Activated effector memory CD4-positive, alpha-beta T cell treated with anti-CD3 and anti-CD28 coated beads, Interleukin-2, amount 50 U/mL, for 16 hours (primary cell): ENCODE measurements at places on chromosomes 13 and 19.

DNA sequence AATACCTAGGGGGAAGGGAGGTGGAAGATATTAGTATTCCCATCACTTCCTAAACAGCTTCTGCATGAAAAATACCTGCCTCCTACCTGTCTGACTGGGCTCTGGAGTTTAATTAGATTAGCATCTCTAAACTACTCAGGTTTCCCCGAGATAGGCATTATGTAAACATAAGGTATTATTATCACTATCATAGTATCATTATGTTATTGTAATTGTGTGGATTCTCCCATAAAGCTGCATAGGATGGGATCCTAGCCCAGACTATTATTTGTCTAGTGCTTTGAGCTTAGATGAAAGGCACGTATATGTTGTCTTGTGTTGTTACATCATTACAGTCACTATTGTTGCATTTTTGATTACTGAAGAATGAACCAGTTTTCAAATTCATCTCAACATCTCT lies 115.2 kb upstream of the SOX21 start:
- DNase-seq = no peak

DNA sequence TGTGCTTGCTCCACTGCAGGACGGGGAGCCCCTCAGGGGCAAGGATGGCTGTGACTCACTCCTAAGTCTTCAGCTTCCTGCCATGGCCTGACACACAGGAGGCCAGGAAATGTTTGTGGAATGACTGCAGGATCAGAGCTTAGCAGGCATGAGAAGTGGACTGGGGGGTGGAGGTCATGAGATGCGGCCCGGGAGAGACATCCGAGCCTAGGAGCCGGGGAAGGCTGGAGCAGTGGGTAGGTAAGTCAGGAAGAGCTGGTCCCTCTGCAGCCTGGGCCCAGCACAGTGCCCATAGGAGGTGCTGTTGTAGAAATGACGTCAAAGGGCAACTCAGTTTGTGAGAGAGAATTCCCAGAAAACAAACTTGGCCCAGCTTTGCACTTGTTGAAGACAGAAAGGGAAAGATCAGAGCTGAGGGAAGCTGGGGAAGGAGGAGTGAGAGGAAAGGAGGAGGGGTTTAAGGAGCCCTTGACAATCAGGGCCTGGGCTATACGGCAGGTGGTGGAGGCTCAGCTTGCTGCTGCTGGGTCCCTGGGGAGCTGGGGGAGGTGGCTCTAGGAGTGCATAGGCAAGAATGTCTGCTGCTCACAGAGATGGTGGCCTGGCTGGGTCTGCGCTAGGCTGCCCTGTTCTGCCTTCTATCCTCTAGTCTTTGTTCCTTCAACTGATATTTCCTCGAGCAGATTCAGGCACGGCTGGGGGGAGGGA lies 18.5 kb downstream of the POU2F2 start:
- DNase-seq = no peak

DNA sequence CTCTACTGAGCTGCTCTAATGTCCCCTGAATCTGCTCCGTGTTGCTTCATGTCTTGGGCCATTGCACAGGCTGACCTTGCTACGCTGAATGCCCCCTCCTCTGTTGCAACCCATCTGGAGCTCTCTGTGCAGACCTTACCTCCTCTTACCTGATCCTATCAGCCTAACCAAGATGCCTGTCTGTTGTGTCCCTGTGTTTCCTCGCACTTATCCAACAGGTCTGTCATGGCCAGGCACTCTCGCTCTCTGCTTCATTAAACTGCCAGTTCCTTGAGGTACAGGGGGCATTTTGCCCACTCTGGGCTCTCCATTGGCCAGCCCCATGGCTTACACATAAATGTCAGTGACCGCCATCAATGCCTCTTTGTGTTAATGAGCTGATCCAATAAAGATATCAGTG lies 277.7 kb upstream of the TSHZ3 start:
- DNase-seq = no peak

DNA sequence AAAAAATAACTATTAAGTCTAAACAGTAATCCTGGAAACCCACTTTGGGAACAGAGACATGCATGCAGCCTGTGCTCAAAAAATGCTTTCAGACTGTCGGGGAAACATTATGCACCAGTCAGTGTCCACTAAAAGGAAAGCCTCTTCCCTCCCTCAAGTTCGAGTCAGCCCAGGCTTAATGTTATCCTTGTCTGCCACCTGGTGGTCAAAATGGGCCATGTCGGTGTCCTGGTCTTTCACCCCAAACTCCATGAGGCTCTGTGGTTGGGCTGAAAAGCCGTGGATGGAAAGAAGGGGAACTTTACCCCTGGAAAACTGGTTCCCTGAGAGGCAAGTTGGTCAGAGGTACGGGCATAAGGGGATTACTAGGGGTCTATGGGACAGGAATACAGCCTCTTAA lies 88.4 kb upstream of the ZNF492 start:
- DNase-seq = peak; percentile 65

- DNase-seq = no peak
Measured at GRCh38 chr13:39875111-39875987, 219.9 kb downstream of the COG6 start.

GRCh38 chr13:79353693-79354092 lies 52.4 kb downstream of the RBM26 start:
- no peak for DNase-seq

DNA sequence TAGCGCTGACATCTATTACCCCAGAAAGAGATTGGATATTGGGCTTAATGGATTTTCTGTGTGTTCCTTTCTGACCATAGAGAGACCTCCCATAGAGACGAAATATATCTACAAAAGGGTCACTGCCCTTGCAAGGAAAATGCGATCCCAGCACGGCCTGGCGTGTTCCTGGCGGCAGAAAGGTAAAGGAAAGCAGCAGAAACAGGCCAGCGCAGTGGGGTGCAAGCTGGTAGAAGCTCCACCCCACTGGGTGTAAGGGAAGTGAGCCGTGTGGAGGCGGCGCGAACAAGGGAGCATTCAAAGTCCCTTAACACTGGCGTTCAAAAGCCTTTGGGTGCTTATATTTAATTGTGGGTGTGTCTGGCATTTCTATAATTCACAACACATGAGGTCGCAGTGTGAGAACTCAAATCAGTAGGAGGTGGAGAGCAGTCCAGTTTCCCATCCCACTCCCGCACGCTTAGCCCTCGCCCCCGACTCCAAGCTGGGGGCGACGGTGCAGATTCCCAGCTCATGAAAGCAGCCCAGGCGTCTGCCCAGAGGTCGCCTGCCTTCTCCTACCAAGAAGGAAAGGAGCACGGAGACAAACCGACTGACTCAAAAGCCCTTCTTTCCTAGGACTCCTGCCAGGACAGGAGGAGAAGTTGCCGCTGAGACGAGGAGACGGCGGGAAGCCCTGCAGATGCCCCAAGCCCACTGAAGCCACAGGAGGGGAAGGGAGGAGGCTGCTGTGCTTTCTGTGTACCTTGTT lies 478.4 kb downstream of the FOXO1 start:
- DNase-seq = peak; percentile 85

- peak; percentile 39 for DNase-seq
Measured at GRCh38 chr13:110571896-110572777, 10.6 kb upstream of the RAB20 start.

GRCh38 chr19:3179739-3180293 lies 1.2 kb downstream of the S1PR4 start:
- DNase-seq = peak; percentile 80

GRCh38 chr13:37023871-37024270 lies 23.3 kb downstream of the EXOSC8 start:
- no peak for DNase-seq

GRCh38 chr19:15671891-15672579 lies 852 bp upstream of the CYP4F12 start:
- DNase-seq = no peak

DNA sequence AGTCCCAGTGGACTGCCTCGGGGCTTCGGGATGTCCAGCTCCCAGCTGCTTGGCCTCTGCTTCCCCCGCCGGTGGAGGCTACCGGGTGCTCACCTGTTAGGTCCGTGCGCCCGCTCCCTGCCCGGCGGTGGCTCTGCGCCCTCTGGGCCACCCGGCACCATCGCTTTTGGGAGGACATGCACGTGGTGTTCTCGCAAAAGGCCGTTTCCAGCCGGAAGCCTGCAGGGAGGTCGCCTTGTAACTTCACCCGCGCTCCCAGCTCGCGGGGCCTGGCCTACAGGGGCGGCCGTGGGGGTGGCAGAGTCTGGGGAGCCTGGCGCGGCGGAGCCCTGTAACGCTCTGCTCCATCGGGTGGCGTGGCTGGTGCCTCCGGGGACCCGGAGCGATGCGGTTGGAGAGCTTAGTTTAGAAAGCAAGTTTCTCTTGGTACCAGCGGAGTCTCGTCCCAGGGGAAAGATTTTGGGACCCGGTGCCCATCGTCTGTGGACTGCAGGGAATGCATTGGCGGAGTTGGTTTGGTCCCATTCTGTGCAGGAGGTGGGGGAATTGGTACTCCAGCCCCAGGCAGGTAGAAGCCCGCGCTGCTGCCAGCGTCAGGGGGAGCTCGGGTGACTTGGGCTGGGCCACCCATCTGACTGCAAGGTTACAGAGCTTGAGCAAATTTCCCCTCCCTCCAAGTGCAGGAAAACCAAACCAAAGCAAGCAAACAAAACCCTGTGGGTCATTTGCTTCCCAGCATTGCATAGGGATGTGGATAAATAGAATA lies 673 bp downstream of the SPATA13 start:
- peak; percentile 78 for DNase-seq

- DNase-seq = peak; percentile 82
Measured at GRCh38 chr19:18478545-18479311, 40.8 kb upstream of the ISYNA1 start.

DNA sequence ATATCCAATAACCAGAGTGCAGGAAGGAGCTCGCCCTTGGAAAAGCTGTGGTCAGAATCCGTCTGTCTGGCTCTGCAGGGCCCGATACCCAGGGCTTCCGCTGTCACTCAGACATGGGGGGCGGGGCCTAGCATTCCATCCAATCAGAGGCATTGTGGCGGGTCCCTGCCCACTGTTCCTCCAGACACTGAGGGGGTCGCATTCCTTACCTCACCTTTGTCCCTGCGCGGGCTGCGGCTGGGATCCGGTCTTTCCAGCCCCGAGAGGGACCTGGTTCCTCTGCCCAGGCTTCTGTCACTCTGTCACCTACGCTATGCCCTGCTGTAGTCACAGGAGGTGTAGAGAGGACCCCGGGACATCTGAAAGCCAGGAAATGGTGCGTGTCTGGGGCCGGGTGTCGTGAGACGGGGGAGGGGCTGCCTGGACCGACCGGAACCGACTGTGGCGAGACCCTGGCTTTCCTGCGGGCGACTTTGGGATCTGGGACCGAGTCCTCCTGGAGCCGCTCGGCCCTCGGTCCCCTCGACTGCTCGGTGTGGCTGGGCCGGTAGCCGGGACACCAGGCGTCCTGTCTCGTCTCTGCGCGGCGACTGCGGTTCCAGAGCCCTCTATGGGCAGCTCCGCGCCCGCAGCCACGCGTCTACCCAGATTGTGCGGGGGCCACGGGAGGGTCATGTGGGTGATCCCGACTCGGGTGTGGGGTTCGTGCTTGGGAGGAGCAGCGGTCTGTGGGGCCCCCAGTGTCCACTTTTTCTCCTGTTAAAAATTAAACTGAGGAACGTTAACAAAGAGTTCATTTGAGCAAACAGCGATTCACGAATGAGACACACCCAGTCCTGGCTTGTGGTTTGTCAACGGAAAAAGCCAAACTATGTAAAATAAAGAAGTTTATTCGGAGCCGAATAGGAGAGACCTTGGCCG lies at the start of gene ZNF69:
ZNF69 (plus strand) TSS at position 172 of the 921 bp plus-strand sequence; CDS start at position 314, 142 bp downstream.
- peak; percentile 82 for DNase-seq

DNA sequence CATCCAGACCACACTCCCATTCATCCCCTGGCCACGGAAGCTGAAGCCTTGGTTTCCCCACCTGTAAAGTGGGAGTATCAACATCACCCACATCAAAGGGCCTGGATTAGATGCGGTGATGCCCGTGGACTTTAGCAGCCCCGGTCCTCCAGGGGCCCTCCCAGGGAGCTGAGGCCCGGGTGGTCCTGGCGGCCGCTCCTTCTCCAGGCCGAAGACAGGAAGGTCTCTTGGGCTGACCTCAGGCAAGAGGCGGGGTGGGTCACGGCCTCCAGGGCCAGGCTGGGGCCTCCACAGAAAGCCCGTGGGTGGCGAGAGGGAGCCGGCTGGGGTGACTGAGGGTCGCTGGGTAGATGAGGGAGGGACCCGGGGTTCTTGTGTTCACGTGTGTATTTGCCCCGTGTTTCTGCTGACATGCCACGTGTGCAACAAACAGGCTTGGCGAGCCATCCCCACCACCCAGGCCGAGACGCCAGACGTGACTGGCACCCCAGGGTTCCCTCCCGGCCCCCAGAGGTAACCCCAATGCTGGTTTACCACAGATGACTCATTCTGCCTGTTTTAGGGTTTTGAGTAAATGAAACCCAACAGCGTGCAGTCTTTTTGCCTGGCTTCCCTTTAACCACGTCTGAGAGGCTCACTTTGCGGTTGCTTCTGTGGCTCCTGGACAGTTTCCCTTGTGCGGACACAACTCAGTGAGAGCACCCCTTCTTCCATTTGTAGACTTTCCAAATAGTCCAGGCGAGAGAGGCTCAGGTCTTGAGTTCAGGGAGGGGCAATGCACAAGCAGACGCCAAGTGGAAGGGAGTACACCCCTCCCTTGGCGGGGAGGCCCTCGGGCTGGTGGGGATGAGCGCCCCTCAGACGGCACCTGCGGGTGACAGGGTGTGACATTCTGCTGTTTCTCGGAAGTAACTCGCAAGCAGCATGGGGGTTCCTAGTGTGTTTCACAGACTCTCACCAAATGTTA lies 42.9 kb downstream of the C13orf46 start:
- DNase-seq = peak; percentile 71

GRCh38 chr13:42047561-42048341 lies 697 bp upstream of the DGKH start:
- peak; percentile 77 for DNase-seq

GRCh38 chr13:30004204-30004603 lies 153.8 kb upstream of the UBL3 start:
- DNase-seq = no peak

- DNase-seq = peak; percentile 65
Measured at GRCh38 chr19:31351056-31351854, 2.0 kb upstream of the TSHZ3 start.

GRCh38 chr13:112688560-112689302 lies 1.1 kb upstream of the ATP11A start:
- DNase-seq = peak; percentile 82

DNA sequence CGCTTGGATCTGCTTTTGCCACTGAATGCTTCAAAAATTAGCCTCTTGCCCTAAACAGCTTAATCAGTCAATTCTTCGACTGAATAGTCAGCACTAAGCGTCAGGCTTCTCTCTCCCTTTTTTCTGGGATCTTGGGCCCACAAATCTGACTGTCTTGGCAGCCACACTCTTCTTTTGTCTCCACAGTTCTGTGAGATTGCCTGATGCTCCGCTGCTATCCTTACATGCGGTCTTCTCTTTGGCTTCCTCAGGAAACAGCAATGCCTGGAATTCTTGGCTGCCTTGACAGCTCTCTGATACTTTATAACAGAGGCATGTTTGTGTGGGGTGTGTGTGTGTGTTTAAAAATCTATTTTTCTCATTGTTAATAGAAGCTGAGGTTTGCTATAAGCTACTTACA lies 32.6 kb downstream of the ERCC5 start:
- DNase-seq = no peak

DNA sequence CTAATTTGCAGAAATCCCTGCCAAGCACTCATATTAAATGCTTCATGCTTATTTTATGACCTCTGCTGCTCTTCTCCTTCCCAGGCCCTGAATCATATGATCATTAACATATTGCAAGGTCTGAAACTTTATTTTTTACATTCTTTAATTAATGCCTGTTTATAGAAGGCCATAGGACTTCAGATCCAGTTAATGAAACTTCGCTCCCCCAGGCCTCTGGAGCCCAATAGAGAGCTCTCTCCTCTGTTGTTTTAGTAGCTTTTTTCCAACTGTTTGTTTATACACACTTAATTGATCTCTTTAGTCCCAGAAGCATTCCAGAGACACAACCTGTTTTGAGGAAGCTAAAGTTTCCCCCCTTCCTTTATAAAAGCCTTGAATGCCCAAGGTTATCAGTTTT lies 68.3 kb downstream of the DACH1 start:
- no peak for DNase-seq

- DNase-seq = no peak
Measured at GRCh38 chr19:44582581-44583265, 30.6 kb upstream of the IGSF23 start.
